Renal cortical epithelial cell (primary cell): ENCODE measurements at places on chromosomes 12 and 14. TPM values are rescaled to one million over a fixed set of nuclear protein-coding genes. Genes with fewer than 3 reads are reported as not detected.

Gene ASB2
- 0.05 and 0.35 TPM in 2 replicates for total RNA-seq

Gene A2M
- 0.35 and 2.8 TPM in 2 replicates for total RNA-seq

Gene NR1H4
- 15.5 and 60.5 TPM in 2 replicates for total RNA-seq

Gene GLI1
- total RNA-seq = 0.50 TPM in 1 of 2 replicates, not detected in the other

Gene BEGAIN
- total RNA-seq = 0.35 and 1.0 TPM in 2 replicates

Gene SLC25A47
- total RNA-seq = not detected in 2 replicates

GRCh38 chr12:75489613-75490210, 9.2 kb downstream of the GLIPR1 start:
- DNase-seq = peak; percentile 77

DNA sequence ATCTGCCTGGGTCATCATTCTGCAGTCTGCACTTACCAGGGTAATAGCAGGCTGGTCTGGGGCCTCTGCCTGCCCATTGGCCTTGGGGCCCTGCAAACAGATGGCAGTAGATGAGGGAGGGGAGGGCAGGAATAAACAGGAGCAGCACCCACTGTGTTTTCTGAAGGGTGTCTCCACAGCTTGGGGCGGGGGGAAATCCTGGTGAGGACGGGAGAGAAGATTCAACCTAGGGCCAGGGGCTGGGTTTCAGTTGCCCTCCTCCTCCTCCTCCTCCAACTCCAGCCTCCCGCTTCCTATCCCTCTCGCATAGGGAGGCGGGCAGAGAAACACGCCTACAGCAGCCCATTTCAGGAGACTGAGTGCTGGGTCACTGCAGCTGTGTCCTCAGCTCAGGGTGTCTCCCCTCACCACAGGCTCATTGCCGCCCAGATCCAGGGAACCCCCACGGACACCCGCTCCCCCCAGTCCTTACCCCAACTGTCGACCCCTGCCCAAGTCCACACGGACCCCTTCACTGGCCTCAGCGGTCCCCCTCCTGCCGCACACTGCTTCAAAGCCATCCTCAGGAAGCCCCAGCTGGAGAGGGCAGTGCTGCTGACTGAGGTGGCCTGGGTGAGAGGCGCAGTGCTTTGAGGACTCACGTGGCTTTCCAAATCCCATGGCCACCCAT, 9.1 kb upstream of the KRT80 start:
- DNase-seq = no peak

GRCh38 chr14:52071675-52072074, 2.8 kb upstream of the NID2 start:
- peak; percentile 50 for DNase-seq

- DNase-seq = peak; percentile 44
These were observed 31.1 kb downstream of the ZFYVE21 start for GRCh38 chr14:103746701-103747100.

GRCh38 chr14:74293606-74294005, 9.1 kb downstream of the ABCD4 start:
- no peak for DNase-seq

GRCh38 chr12:127414636-127415035, 852.3 kb upstream of the TMEM132C start:
- DNase-seq = no peak

DNA sequence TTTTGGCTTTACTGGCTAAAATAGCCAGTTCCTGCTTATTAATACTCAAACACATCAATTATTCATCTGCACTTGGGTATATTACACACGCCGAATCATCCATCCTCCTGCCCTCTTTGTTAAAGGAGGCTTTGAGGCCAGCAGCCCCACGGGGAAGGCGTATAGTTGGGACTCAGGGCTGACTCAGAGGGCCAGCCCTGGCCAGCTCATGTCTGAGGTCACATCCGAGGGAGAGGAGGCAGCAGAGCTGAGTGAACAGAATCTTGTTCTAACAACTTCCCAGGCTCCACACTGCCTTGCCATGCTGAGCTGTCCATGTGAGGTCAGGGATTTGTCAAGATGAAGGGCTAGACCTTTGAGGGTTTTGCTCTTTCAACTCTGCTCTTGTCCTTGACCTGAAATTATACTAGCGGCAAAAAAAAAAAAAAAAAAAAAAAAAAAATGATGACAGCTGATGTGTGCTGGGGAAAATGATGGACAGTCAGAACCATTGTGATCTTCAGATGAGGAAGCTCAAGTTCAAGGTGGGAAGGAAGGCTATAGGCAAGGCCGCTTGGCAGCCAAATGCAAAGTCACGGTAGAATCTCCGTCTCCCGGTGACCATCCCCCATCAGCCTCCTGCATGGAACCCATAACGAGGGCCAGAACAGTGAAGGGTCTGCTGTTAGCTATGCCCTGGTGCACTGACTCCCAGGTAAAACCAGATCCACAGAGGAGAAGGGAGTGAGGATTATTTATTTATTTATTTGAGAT, 12.5 kb upstream of the MARK3 start:
- peak; percentile 83 for DNase-seq

GRCh38 chr12:52415870-52416750, 10.0 kb upstream of the KRT82 start:
- DNase-seq = peak; percentile 62

GRCh38 chr14:61196034-61196433, 85.1 kb downstream of the TMEM30B start:
- no peak for DNase-seq

DNA sequence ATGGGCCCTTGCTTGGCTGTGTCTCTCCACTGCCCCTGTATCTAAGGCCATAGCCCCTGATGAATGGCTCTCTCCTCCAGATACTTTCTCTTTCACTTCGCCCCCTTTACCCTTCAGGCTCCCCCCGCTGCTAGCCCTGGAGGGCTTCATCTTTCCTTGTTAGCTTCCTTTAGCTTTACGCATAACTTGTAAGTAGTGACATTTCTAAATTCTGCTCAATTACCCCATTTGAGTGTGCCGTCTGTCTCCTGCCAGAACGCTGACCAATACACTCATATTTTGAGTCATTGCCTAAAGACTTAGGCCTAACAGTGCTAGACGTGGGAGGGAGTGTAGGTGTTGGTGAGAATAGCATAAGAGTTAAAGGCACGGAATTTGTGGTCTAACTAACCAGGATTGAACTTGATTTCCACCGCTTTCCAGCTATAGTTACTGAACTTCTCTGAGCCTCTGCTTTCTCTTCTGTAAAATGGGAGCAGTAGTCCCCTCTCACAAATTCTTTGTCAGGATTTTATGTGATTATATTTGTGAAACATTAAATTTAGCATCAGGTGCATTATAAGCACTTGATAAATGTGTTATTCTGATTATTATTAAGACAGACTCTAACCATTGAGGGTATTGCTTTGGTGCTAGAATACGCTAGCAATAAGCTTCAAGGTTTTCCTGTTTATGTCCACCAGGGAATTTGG, 129.3 kb downstream of the ZFP36L1 start:
- DNase-seq = no peak

GRCh38 chr14:101497684-101498525, 63.4 kb upstream of the DIO3 start:
- no peak for DNase-seq

DNA sequence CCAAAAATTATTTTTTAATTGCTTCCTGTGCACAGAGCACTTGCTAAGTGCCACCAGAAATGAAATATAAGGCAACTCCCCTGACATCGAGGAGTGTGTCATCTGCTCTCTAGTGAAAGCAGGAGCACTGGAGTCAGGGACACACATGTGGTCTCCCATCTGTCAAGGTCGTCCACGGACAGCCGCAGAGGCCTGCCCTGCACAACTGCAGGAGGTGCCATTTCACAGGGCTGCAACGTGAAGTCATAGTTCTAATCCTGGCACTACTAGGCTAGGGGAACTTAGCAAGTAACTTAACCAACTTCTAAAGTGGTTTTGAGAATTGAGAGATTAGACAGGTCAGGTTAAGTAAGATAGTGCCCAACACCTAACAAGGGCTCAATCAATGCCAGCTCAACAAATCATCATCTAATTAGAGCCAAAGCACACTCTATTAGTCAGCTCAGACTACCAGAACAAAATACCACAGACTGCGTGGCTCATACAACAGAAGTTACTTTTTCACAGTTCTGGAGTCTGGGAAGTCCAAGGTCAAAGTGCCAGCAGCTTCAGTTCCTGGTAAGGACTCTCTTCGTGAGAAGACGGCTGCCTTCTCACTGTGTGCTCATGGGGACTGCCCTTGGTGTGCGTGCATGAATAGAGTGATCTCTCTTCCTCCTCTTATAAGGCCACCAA, 30.7 kb downstream of the FOXN3 start:
- DNase-seq = peak; percentile 55

GRCh38 chr14:100393906-100394732, 71.0 kb downstream of the SLC25A47 start:
- DNase-seq = no peak

DNA sequence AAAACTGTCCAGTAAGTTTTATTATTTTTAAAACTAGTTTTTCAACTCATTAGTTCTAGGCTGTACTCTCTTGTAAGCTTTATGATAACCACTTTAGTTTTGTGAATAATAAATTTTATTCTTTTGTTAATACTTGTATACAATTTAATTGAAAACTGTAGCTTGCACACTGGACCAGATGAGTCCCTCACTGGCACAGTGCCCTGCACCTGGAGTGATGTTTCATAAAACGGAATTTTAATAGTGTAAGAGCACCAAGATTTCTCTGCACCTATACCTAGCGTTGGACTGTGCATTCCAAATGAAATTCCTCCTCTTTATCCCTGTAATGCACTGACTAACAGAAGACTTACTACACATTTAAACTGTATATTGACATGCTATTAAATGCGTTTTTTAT, 80.8 kb downstream of the PRIMA1 start:
- DNase-seq = no peak

- no peak for DNase-seq
These were observed 59.5 kb upstream of the CDKN3 start for GRCh38 chr14:54337314-54337713.

GRCh38 chr14:53871011-53871410, 85.6 kb downstream of the BMP4 start:
- DNase-seq = no peak

- no peak for DNase-seq
These were observed 1.1 kb upstream of the IRF9 start for GRCh38 chr14:24159777-24160498.

GRCh38 chr12:123115409-123116121, 35.3 kb downstream of the PITPNM2 start:
- DNase-seq = peak; percentile 49

GRCh38 chr12:104280717-104281458, 22.7 kb upstream of the EID3 start:
- DNase-seq = peak; percentile 95

- peak; percentile 82 for DNase-seq
These were observed 179.4 kb downstream of the PHLDA1 start for GRCh38 chr12:75852143-75852542.

DNA sequence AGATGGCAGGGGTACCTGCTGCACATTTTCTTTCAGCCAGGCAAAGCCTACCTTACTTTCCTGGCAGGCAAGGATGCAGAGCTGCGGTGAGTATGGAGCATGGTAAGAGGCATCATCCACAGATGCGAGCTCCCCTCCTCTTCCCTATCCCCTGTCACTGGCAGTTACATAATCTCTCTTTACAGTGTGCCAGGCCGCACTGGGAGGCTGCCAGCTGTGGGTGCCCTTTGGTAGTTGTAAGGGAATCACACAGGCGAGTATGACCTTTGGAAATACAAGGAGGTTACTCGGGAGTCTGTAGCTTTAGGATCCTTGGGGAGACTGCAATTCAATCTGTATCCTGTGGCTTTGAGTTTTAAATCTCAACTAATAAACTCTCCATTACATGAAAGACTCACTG, 132.5 kb downstream of the KTN1 start:
- no peak for DNase-seq

- DNase-seq = peak; percentile 99
These were observed 10.5 kb downstream of the RASSF9 start for GRCh38 chr12:85825746-85826145.

DNA sequence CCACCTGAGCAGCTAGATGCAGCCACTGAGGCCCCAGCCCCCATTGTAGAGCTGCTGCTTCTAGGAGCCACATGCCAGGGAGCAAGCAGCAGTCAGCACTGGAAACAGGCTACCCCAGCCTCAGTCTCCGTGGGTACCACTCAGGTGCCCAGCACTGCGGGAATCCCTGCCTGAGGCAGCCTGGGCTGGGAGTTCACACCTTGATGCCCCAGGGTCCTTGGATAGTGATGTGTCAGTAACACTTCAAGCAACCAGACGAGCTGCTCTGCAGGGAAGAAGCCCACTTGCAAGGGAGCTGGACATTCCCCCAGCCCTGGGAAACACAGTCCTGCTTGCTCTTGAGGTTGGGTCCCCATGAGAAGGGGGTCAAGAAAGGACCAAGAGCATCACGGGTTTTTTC, 90.7 kb downstream of the ZFP36L1 start:
- DNase-seq = no peak
